Fibroblast of skin of back (primary cell): ENCODE measurements at places on chromosomes 1 and 21.
A peak's percentile ranks its signal among the peaks of the same experiment; 100 is the strongest.

- no peak for DNase-seq
Observed at GRCh38 chr1:237983496-237983895, 92.8 kb upstream of the ZP4 start.

DNA sequence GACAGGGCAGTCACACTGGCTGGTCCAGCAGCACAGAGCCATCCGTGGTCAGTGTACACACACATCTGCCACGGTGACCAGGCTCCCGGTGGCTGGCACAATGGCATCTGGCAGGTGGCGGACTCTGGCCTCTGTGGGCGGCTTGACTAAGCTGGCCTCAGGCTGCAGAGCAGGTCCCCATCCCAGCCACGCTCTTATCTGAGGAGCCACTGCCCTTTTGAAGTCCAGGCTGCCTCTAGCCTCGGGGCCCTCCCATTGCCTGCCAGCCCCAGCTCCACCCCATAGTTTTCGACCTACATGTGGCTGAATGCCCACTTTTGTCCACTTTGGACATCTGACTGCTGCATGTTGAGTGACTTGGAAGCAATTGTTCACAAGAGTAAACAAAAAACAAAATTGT lies 29.9 kb upstream of the EDN2 start:
- no peak for DNase-seq

- no peak for DNase-seq
Observed at GRCh38 chr1:44700573-44700972, 26.1 kb downstream of the ARMH1 start.

DNA sequence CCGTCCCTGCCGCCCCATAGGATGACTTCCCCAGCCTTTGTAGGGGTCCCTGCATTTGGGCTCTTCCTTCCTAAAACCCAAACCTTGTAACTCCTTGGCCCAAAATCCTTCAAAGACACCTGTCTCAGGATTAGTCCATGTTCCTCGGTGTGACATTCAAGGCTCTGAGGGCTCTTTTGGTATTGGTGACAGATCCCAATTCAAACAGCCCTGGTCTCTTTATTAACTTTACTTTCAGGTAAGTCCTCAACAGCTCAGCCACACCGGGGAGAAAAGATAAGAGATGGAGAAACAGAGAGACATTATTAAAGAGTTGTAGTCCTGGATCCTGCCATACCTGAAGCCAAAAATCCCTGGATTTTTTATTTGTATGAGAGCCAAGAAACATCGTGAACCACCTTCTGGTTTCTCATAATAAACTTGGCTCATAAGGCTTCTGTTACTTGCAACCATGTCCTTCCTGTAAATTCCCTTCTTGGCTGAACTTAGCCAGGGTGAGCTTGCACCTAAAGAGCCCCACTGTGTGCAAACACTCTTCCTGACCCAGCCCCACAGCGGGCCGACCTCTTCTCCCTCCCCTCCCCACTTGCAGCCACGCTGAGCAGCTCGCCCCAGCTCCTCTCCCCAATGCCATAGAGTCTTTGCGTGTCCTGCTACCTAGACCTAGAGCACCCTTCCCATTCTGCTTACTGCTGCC lies 7.9 kb upstream of the MATN1 start:
- DNase-seq: no peak

- no peak for DNase-seq
Observed at GRCh38 chr1:231317306-231318014, 20.2 kb downstream of the EXOC8 start.

- peak; percentile 80 for DNase-seq
Observed at GRCh38 chr1:97145321-97145956, 423.9 kb downstream of the PTBP2 start.

DNA sequence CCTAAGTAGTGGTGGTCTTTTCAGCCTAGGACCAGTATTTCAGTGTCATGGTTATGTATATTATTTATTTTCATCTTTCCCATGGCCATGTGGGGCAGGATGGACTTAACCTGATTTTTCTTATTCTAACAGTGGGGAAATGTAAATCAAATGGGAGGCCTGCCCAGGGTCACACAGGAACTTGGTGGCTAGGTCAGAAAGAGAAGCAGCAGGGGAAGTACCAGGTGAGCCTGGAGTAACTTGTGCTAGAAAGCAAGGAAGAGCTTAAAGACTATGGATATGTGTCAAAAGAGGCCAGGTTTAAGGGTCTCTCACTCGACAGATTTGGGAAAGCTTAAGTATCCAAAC lies 936 bp downstream of the ZFP69B start:
- no peak for DNase-seq
